Esophagus squamous epithelium (tissue), 5 donors: ENCODE measurements at places on chromosomes 12 and 14.

GRCh38 chr14:97077253-97077653 is 280.1 kb downstream of the VRK1 start:
- DNase-seq, result no peak

DNA sequence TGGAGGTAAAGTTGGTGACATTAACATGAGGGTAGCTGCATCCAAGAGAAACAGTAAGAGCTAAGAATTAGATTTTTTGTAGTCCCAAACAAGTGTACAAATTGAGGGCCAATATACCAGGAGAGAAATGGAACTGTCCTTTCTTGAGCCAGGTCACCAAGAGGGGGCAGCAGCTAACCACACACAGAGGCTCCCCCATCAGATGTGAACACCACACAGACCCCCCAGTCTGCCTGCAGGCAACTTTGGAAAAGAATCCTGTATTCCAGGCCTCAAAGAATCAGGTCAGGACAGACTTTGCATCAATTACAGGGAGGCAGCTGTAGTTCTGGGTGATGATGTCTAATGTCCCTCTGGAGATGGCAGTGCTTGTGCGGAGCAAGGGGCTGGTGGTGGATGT is 77.9 kb downstream of the SPTB start:
- DNase-seq, result no peak

DNA sequence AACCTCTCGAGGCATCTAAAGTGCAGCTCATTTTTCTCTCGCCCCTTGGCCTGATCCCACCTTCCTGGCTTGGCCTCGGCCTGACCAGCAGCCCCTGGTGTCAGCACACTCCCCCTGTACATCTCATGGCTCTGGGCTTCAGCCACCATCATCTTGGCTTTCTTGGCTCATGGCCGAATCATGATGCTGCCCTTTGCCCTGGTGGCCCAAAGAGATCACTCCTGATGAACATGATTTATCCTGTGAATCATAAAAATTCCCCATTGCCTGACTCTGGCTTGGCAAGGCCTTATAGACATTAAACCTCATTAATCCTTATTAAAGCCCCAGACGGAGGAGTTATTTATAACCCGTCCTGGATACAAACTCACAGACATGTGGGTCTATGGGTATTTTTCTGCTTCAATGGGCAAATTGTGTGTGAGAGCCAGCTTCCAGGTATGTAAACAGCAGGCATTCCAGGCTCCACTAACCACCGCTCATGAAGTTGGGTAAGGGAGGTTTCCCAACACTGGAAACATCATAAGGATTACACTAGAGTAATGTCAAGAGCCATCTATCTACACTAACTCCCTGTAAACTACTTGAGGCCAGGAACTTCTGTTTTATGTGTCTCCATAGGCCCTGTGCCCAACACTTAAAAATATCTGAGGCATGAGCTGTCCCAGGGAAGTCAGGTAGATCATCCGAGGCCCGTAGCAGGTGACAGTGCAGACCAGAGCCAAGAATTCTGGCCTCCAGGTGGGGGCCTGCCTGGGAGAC is 171.2 kb downstream of the TTC8 start:
- DNase-seq, result no peak

DNA sequence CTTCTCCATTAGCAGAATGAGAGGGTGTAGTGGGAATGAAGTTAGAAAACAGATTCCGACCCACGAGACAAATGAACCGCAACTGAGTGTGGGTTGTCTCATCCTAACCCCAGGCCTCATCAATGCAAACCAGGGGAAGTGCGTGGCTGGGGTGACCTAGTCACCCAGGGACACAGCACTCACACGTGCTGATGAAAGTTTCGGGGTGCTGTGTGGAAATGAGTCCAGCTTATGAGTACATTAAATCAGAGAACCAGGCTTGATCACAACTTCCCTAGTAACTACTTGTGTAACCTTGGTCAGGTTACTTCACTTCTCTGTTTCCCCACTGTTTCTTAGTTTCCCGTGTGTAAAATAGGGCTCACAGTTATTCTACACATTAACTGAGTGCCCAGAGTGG is 95.4 kb upstream of the CDKN3 start:
- DNase-seq, result no peak

DNA sequence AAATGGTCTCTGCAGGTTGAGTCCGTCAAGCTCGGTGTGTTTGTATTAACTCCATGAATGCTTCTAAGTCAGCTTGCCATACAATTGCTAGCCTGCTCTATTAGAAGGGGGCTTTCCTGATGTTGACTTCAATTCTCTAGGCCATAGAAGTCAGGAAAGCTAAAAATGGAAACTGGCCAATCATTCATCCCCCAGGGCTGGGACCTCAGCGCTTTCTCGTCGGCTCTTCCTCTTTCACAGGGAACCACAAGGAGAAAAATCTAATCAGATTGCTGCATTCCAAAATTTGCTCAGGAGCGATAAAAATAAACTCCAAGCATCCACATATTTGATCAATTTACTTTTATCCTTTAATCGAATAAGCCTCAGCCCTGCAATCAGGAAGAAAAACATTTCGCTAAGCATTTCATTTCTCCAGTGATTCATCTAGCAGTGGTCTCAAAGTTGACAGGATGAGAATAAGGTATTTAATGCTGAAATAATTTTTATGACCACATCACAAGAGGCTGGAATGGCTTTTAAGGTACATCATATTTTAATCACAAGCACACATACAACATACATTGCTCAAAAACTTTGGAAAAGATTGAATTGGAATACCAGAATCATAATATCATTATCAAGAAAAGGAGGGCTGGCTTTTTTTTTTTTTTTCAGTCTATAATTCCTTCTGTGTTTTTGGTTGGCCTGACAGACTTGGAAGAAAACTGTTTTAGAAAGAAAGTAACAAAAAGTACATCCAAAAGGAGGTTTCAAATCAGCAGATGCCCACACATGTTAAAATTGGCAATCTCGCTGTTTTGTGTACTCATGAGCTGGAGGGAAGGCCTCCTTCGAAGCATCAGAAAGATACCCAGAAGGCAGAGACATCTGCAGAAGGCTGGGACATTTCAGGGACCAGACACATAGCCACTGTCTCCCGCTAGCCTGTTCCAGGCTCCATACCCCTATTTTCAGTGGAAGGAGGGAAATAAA is 316.3 kb downstream of the NUAK1 start:
- DNase-seq, result no peak
